ENCODE measurements at places on chromosomes 1 and 21.

DNA sequence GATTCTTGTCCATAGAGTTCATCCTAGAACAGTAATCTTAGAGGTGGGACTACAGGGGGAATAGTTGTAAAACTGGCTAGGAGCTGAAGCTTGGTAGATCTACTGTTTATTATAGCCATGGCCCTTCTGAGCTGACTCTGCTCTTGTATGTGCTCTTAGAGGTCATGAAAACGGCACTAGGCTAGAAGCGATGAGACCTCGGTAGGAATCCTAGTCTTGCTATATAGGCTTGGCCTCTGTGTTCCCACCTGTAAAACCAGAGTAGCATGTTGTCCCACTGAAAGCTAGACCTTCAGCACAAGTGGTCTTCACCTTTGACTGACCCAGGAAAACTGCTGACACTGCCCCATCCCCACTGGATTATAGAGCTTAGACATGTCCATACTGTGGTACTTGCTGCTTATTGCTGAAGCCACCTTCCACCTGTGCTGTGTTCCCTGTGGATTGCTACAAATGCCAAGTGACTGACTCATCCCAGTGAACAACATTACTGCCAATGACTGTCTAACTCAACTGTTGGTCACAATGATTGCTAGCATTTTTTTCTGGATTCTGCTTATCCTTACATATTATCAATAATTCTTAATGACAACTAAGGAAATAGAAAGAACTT lies 23.0 kb upstream of the PIGC start:
- no peak for DNase-seq

DNA sequence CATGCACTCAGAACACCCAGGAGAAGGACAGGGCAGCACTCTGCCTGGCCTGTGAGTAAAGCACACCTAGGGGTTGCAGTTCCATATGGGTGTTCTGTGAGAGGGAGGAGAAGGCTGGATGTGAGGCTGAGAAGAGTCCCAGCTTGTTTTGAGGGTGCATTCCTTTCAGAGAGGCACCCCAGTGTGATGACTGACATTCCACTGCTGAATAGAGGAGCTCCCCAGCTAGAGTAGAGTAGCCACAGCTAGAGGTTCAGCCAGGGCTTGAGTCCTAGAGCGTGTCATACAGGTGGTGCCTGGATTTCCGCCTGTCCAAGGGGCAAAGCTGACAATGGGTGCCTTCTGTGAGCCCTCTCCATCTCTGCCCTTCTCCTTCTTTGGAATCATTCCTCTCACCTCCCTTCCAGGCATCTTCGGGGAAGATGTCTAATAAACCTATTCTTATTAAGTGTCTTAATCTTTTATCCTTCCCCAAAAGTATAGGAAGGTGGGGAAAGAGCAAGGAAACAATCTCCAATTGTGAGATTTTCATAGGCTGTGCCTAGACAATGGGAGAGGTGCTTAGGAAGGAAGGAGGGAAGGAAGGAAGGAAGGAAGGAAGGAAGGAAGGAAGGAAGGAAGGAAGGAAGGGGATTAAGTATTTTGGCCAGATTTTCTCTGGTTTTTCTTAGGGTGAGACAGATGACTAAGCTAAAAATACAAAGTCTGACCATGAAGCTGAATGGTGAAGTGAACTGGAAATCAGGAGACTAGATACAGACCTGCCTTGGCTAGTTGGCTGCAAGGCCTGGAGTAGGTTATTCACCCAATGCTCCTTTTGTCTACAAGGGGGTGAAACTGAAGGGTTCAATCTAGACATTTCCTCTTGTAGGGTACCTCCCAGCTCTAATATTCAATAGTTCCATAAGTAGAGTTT lies 43.6 kb upstream of the SYT6 start:
- DNase-seq, result no peak

GRCh38 chr1:109396871-109397580 lies 692 bp downstream of the SORT1 start:
- DNase-seq, result no peak

- DNase-seq, result no peak
Measured at GRCh38 chr1:47564570-47564969, 126.7 kb downstream of the FOXD2 start.

- no peak for DNase-seq
Measured at GRCh38 chr21:20551939-20552338, 446.3 kb upstream of the NCAM2 start.

- DNase-seq, result no peak
Measured at GRCh38 chr21:39518055-39518846, 66.5 kb downstream of the SH3BGR start.

DNA sequence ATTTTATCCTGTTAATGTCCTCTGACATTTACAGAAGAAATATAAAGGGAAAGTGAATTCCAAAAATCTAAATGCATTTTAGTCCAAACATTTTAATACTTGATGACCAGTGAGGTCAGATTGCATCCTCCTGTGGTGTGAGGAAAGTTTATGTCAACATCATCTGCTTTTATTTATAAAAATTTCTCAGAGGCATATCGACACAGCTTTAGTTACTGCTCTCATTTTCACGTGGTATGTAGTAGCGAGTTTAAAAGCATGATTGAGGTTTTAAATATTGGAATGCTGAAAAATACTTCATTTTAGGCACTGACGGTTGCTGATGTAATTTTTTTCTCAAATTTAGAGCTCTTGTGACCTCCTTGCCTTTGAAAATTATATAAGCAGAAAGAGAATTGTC lies 234.8 kb downstream of the HMCN1 start:
- DNase-seq, result no peak

DNA sequence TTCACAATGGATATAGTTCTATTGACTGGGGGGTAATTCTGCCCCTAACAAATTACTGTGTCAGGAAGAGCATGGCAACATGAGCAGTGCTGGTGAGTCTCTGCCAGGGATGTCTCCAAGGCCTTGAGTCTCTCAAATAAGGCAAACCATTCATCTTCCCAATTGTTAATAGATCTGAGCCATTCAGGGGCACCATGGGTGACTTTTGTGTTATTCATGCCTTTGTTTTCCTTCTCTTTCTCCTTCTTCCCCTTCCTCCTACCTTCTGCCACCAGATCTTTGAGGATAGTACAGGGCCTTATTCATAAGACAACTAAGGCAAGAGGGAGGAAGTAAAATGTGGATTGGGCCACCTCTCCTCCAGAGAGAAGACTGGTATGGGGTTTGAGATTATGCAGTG lies at the start of gene RGSL1:
RGSL1 (plus strand) TSS at position 60 of the 400 bp plus-strand sequence; CDS start at position 80, 20 bp downstream.
- no peak for DNase-seq

DNA sequence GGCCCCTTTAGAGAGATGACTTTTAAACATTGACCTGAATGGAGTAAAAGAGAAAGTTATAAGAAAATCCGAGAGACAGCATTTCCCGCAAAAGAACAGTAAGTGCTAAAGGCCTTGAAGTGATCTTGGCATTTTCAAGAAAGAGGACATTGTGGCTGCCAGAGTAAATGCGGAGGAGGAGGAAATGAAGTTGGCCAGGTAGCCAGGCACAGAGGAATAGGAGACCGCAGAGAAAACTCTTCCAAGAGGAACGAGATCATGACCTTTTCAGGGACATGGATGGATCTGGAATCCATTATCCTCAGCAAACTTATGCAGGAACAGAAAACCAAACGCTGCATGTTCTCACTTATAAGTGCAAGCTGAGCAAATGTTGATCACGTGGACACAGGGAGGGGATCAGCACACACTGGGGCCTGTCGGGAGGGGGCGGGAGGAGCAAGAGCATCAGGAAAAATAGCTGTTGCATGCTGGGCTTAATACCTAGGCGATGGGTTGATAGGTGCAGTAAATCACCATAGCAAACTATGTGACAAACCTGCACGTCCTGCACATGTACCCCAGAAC lies 49.7 kb downstream of the EEIG2 start:
- DNase-seq, result no peak

GRCh38 chr1:67683766-67684525 lies 1.1 kb upstream of the GADD45A start:
- DNase-seq, result peak; percentile 6

GRCh38 chr1:227793948-227794816 lies 21.3 kb upstream of the PRSS38 start:
- no peak for DNase-seq

DNA sequence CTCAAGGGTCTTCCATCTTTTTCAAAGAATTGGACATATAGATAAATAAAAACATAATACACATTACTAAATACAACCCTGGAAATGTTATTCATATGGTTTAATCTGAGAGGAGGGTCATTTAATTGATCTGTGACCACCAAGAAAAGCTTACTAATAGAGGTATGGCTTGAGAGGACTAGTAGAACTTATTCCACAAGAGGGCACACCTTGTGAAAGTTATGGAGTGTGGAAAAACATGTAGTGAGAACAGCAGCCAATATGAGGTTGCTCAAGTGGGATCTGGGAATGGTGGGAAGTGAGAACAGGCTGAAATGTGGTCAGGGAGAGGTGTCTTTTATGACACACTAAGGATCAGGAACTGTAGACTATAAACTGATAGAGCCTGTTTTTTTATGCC lies 973.5 kb upstream of the B3GALT2 start:
- DNase-seq, result no peak

DNA sequence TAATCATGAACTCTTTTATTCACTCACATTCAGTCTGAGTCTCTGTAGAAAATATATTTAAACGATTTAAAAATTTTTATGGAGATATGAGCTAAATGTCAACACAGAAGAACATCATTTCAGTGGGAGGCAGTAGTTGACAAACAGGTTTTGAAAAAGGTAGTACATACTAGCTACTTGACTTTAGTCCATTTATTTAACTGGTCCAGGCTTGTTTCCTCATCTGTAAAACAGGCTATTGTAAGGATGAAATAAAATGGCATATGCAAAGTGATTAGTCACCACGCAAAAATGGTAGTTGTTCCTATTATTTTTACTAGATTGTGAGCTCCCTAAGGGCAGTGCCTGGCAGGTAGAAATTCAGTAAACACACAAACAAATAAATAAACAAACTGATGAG lies 75.2 kb downstream of the NTPCR start:
- DNase-seq, result no peak

DNA sequence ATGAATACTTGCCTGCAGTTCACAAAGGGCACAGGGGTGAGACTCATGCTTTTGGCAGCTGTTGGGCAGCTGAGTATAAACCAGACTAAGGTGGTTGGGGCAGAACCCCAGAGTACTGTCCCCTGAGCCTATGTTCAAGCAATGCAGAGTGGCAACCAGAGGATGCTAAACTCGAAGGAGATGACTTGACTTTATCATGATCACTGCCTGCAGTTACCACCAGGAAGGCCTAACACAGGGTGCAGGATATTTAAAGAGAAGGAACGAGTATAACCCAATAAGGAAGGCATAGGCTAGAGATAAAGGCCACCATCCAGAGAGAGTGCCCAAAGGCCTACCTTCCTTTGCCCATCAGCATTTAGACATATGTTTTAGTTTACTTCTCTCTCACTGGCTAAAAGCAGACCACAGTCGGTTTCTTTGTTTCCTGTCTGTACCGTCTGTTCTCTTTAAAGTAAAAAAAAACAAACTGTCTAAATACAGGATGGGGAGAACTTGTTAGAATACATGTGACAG lies 83.3 kb downstream of the MPZL1 start:
- no peak for DNase-seq
